ENCODE measurements at places on chromosomes 12 and 14.

DNA sequence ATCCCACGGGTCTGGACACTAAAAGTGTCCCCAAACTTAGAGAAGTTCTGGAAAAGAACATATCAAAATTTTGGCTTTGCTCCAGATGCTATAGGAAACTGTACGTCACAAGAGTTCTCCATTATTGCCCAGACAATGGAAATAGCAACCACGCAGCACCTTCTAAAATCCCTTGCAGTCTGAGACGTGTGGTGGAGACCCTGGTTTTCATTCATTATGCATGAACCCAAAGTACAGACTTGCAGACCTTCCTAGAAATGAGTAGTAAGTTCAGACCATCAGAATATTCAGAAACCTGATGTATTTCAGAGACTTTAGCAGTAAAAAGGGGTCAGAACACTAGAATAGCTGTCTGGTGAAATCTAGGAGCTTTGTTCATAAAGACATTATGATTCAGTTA lies 50.0 kb upstream of the BCL2L14 start:
- no peak for DNase-seq

DNA sequence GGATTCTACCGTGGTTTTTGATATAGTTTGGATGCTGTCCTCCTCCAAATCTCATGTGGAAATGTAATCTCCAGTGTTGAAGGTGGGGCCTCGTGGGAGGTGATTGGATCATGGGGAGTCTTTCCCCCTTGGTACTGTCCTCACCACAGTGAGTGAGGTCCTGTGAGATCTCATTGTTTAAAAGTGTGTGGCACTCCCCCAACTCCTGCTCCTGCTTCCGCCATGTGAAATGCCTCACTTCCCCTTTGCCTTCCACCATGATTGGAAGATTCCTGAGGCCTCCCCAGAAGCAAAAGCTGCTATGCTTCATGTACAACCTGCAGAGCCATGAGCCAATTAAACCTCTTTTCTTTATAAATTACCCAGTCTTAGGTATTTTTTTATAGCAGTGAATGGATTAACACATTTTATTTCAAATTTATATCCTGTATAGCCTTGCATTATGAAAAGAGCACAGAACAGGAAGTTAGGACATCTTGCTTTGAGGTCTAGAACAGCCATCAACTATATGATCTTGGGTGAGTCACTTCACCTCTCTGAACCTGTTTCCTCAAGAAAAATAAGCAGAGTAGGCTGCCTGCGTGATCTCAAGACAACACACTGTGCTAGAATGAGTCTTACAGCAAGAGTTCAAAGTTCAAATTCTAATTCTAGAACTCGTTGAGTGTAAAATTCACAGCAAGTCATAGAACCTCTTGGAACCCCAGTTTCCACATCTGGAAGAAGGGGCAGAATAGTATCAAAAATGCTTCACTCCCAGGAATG lies 160.9 kb upstream of the EEA1 start:
- no peak for DNase-seq

DNA sequence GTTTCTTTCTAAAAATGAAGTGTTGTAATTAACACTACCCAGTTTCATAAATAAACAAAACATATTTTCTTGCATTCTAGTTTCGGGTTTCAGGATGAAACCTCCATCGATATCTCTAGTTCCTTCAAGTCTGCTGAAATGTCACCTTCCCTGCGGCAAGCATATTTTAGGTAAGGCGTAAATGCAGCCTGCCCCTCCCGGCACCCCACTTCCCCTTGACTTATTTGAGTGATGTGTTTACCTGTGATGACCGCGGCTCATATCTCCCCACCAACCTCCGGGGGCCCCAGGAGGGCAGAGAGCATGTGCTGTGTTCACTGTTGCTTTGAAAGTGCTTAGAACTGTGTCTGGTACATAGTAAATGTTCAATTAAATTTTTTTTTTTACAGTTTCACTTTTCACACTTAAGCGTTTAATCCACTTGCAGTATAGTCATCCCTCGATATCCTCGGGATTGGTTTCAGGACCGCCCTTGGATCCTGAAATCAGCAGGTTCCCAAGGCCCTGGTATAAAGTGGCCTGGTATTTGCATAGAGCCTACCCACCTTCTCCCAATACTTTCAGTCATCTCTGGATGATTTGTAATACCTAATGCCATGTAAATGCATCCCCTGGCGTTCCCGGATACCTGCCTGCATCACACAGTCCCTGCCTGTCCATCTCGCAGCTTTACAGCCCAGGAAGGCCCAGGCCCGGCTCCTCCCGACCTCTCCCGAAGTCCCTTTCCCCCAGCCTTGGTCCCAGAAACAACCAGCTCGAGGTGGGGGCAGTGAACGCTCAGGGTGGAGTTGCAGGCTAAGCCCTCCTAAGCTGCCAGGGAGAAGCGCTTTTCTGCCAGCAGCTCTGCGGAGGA lies 40.2 kb upstream of the FBRSL1 start:
- no peak for DNase-seq

- no peak for DNase-seq
Observed at GRCh38 chr14:59363531-59364226, 101.5 kb downstream of the GPR135 start.

- DNase-seq, result no peak
Observed at GRCh38 chr14:102351023-102351422, 11.7 kb downstream of the CINP start.

GRCh38 chr12:54723379-54724256 lies 75.5 kb upstream of the DCD start:
- no peak for DNase-seq

- DNase-seq, result no peak
Observed at GRCh38 chr14:99026471-99026870, 245.5 kb downstream of the BCL11B start.

DNA sequence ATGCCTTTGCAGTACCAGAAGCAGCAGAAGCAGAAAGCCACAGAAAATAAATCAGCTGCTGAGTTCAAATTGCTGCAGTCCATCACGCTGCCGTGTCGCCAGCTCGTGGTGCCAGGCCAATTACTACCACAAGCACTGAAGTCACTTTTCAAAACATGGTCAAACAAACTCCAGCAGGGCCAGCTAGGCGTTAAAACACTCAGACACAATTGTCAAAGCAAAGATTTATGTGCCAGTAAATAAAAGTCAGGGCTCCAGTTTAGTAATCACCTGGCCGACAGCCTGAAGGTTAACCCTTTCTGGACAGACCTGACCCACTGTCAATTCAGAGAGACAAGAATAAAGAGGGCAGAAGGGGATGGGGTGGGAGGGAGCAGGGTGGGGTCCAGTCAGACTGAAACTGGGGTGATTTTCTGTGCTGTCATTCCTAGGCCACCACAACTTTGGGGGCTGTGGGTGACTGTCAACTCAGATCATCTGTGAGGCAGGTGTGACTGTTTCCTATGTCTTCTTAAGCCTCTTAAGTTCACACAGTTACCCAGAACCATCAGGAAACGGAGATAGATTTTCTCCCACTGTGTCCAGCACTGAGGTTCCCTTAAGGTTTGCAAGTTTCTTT lies 109.8 kb upstream of the FUT8 start:
- no peak for DNase-seq

DNA sequence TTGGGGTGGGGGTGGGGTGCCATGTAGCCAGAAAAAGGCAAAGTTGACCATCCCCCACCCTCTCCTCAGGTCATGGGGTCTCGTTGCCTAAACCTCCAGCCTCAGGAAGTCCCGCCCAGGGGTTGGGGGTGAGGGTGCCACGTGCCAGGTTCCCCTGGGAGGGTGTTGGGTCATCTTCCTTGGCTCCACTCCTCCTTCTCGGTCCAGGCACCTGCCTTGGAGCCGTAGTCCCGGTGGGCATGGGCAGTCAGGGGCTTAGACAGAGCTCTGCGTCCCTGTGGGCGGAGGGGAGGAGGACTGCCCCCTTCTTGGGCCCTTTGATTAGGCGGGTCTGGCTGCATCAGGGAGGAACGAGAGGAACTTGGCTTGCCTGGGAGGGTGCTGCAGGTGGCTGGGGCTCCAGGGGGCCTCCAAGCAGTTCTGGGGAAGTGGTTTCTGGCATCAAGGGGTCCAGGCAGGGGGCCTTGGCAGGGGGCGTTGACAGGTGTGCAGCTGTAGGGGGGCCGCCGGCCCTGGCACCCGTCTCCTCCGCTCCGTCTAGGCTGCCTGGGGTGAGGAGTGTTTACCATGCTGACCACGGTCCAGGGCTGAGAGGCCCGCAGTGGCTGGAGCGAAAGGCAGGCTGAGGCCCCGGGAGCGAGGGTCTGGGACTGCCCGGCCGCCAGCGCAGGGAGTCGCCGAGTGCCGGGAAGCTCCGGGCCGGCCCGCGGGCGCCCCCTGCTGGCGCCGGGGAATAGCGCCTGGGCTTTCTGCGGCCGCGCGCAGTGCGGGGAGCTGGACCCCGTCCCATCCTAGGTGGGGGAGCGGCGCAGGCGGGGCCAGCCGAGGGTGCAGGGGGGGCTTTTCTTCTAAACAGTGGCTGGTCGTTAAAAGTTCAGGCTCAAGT lies 7.9 kb downstream of the SETD1B start:
- no peak for DNase-seq

- no peak for DNase-seq
Observed at GRCh38 chr12:49588281-49588680, 17.2 kb downstream of the FAM186B start.

DNA sequence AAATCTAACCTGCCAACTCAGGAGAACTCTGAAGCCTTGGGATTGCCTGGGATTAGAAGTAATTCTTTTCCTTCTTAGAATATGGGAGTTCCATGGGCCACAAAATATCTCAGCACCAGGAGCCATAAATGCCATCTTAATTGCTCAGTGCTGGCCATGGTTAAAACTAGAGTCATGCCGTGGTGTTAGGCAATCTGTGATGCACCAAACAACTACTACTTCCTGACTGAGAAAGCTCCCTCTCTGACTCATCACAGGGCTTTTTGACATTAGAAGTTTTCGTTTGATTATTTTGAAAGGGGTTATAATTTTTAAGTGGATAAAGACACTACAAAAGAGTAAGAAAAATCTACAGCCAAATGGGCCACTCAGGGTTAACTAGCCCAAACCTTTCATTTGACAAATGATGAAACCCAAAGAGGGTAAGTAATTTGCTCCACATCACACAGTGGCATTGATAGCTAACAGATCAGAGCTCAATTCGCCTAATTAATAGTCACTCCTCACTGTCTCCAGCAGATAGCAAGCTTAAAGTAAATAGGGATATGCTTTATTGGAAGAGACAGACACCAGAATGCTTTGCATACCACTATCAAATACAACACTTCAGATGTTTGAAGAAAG lies 377.3 kb downstream of the EMP1 start:
- no peak for DNase-seq

GRCh38 chr12:105457026-105457425 lies 126.5 kb downstream of the C12orf75 start:
- DNase-seq, result no peak

DNA sequence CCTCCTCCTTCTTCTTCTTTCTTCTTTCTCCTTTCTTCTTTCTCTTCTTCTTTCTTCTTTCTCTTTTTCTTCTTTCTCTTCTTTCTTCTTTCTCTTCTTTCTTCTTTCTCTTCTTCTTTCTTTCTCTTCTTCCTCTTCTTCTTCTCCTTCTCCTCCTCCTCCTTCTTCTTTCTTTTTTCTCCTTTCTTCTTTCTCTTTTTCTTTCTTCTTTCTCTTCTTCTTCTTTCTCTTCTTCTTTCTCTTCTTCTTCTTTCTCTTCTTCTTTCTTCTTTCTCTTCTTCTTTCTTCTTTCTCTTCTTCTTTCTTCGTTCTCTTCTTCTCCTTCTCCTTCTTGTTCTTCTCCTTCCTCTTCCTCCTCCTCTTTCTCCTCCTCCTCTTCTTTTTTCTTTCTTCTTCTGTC lies 1230.7 kb upstream of the USP15 start:
- no peak for DNase-seq

DNA sequence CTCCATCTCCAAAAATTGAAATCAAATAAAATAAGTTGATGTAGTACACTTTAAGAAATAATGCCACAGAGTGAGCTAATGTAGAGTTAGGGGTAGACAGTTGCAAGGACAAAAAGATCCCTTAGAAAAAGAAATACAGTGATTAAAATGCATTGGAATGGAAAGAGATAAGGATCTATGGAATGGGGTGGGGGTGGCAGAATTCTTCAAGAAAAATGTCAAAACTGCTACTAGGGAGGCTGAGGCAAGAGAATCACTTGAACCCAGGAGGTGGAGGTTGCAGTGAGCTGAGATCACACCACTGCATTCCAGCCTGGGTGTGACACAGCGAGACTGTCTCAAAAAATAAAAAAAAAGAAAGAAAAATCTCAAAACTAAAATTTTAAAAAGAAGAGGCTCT lies 6.5 kb downstream of the OLR1 start:
- no peak for DNase-seq

DNA sequence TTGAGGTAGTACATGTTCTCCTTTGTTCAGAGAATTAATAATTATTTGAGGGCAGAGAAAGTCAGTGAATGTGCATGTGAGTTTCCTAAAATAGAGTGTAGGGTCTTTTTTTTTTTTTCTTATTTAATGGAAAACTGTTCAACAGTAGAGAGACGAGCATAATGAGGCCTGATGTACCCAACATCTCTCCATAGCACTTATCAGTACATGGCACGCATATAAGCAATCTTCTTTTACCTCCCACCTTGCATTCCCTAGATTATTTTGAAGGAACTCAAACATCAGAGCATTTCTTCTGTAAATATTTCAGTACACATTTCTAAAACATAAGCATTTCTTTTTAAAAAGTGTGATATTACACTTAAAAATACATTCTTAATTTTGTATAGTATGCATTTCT lies 87.8 kb downstream of the KTN1 start:
- DNase-seq, result no peak

GRCh38 chr14:89327771-89328212 lies 89.2 kb downstream of the FOXN3 start:
- DNase-seq, result no peak

- DNase-seq, result no peak
Observed at GRCh38 chr14:70108419-70108818, 80.3 kb downstream of the SLC8A3 start.

DNA sequence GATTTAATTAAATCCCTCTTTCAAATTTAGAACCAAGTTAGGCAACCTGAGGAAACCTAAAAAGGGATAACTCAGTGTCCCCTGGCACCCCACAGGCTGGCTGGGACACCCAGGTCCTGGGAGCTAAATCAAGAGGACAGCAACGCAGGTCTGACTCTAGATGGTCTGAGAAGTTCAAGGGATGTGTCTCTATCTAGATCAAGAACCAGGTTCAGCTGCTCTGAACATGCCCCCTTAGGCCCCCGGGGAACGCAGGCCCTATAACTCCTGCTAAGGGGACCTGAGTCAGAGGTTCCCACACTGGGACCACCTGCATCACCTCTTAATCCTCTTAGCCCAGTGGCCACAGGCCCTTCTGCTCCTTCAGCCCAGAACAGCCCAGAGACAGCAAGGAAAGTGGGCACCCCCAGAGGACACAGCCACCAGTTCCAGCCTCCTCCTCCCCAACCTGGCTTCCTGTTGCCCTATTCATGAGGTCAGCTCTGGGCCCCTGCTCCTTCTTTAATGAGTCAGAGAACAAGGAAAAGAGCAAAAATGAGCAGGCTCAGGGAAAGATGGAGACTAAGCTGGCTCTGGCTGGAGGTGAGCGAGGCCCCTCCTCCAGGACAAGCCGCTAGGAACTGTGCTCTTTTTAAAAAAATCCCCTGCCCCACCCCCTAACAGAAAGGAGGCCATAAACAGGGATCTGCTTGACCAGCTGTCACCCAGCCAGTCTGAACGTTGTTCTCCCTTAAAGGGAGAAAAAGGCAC lies 10.8 kb downstream of the PITPNM2 start:
- DNase-seq, result no peak

Data from activated T-helper 1 cell treated with Interleukin-2 at 50 U/mL for 16 hours (primary cell).